ENCODE measurements at places on chromosomes 13 and 19.

DNA sequence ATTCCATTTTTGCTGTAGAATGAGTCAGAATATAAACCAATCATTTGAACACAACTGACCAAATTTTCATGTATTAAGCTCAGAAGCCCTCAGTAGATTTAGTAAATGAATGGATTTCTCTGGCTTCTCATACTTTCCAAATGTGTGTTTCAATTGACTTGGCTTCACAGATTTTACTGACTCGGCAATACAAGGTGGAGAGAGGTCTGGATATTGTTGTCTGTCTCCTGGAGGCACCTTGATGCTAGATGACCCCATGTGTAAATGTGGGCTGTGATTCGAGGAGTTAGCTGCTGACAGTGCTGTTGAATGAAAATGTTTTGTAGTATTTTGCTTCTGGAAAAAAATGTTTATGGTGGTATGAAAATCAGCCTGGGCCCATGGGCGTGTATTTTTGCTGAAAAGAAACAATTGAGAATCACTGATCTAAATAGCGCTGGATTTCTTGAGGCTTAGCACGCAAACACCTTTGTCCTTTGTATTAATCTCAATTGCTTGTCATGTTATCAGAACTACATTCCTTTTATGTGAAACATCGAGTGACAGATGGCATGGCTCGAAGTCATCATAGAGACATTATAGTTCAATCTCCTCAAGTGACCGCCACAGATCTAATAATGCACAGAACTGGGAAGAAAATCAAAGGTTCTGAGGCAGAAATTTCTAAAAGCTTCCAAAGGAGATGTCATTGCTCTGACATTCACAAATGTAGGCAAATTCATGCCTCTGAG is 41.2 kb upstream of the UBAC2 start:
- no peak for DNase-seq

DNA sequence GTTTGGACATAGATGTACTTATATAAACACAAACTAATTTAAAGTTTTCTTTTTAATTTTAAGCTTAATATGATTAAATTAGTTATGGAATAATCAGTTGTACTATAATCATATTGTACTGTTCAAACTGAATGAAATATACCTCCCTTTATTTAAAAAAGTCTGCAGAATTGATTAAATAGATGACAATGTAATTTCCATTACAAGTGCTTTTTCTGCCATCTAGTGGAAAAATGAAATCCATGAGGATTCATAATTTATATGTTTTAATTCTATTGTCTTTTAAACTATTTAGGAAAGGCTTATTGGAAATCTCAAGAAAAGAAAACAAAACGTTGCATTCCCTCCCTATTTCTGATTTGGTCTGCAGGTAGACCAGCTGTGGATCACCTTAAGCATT is 30.9 kb downstream of the MZT1 start:
- no peak for DNase-seq

- no peak for DNase-seq
These were observed 8.9 kb downstream of the GNG7 start for GRCh38 chr19:2693492-2694160.

DNA sequence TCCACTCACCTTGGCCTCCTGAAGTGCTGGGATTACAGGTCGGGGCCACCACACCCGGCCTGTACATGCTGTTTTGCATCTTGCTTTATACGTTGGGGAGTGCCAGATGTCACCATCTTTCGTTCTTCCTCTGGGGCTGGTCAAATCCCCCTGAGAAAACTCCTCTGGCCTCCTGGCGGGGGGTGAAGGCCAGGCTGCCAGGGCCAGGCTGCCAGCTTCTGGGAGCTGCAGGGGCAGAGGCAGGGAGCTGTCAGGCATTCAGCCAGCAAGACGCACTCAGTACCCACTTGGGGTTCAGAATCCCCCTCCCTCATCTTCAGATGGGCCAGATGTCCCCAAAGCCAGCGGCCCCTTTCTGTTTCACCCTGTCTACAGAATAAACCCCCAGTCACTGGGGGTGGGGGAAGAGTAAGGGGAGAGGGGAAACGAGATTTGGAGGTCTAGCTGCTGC is 16.1 kb downstream of the ZSWIM9 start:
- DNase-seq, result no peak

GRCh38 chr13:72284791-72285190 is 417.8 kb upstream of the DACH1 start:
- DNase-seq, result no peak

DNA sequence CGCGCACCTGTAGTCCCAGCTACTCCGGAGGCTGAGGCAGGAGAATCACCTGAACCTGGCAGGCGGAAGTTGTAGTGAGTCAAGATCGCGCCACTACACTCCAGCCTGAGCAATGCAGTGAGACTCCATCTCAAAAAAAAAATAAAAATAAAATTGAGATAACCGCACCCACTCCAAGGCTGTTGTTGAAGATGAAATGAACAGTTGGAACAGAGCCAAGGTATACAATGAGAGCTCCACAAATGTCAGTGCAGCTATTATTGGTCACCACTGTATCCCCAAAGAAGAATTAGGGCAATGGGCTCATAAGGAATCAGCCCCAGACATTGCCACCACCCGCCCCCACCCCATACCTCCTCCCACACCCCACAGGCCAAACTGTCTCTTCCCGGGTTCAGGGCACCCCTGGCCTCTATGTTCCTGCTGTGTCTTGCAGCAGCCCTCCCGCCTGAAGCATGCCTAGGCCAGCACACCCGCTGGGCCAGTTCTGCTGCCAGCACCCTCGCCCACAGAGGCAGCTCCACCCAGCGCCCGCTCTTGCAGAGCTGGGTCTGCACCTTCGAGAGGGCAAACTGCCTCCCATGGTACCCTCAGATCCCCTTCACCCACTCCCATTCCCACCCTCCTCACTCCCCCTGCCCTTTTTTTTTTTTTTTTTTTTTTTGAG is 3.5 kb upstream of the S1PR5 start:
- no peak for DNase-seq

DNA sequence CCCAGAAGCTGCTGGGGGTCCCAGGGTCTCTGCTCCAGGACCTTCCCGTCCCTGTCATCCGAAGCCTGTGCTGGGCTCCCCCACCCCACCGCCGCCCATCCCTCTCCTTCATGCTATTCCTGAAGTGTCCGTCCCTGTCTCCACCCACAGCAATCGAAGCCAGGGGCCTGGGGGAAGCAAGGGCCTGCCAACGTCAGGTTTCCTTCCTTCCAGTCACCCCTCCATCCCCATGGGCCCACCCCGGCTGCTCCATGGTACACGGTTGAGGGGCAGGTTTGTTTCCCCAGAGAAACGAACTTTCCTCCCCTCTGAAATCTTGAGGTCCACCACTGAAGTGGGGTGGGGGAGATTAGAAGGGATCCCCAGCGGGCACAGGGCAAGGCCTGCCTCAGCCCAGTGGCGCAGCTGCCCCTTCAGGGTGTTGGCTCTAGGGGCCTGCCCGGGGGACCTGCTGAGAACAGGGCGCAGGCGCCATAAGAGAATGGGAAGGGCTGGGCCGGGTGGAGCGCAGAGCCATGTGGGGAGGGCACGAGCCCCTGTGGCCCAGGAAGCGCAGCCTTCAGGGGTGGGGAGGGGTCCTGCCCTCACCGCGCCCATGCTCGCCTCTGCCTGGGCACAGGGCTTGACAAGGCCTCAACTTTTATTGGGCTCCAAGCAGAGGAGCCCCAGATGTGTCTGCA is 16.1 kb downstream of the CEBPG start:
- DNase-seq, result no peak

DNA sequence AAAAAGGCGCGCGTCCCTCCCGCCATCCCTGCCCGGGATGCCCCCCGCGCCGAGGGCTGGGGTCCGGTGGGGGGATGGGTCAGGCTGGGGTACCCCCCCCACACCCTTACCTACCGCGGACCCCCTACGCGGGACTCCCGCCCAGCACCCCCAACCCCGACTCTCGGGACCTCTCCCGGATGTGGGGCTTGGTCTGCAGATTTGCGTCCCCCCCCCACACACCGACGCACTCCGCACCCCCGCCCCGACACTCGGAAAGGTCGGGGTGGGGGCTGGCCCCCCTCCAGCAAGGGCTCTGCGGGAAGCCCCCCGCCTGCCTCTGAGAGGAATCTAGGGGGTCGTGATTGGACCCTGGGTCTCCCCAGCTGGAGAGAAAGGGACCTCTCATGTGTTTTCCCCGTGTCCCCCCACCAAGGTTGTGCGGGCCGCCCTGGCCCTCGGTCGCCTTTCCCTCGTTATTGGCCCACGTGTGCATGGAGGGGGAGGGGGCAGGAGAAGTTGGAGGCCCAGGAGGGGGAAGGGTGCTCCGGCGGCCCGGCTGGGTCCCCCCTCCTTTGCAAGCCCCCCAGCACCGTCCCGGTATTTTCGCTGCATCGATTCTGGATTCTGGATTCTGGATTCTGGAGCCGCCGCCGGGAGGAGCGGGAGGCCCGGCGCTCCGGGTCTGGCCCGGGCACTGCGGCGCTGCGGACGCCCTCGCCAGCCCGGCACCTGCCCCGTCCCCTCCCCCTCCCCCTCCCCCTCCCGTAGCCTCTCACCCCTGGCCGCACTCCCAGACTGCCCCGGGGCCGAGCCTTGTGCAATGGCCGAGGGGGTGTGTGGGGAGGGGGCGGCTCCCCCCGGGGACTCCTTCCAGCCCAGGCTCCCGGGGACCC is 607 bp downstream of the NFIC start:
- DNase-seq, result no peak

DNA sequence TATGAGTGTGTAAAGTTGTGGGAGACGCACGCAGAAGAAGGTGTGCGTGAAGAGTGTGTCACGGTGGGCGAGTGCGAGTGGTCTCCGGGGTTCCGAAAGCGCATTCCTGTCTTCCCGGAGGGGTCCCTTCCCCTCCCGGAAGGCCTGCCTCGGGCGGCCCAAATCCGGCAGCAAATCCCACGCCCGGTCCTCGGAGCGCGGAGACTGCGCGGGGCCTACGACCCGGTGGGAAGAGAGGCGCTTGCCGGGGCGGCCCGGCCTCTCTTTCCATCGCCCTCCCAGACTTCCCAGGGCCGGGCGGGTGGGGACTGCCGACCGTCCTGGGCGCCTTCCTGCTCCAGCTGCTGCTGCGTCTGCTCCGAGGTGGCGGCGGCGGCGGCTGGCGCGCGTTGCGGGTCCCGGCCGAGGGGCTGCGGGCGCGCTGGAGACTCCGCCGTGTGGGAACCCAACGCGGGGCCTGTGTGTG is 2.1 kb downstream of the ZIC5 start:
- DNase-seq, result no peak
